ENCODE measurements at places on chromosomes 2 and 18. TPM values are rescaled to one million over a fixed set of nuclear protein-coding genes. Genes with fewer than 3 reads are reported as not detected.

Gene SALL3
- 0.33 TPM for total RNA-seq

DNA sequence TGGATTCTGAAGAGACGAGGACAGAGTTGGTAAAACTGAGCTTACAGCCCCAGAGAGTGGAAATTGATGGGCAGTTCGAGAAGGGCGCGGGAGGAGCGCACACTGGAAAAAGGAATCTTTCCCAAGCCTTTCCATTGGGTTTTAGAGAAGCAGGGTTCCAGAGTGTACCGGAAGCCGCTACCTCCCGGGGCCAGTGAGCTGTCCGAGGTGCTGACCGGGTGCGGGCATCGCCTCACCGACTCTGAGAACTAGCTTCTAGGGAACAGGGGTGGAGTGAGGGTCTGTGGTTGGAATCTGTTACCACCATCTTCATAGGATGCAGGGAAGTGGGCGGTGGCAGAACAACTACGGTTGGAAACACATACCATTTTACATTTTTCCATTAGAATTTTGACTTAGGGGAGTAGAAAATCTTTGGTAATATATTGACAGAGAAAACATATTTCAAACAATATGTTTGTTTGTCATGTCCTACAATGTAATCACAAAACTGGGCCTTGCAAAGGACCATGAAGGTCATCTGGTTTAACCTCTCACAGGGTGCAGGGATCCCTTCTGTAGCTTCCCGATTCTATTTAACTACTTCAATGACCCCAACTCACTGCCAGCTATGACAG lies 724 bp downstream of the NMS start:
- H3K27me3 ChIP-seq, result no peaks in the 10 kb centered on the region
- no peak overlapping the region for H3K4me3 ChIP-seq
- no peak for DNase-seq

GRCh38 chr2:40592218-40592617 lies 140.3 kb upstream of the SLC8A1 start:
- H3K4me1 ChIP-seq, result no peaks in the 10 kb centered on the region
- H3K4me3 ChIP-seq, result no peak overlapping the region
- no peaks in the 10 kb centered on the region for H3K36me3 ChIP-seq
- no peak for DNase-seq
- H3K27ac ChIP-seq, result no peak overlapping the region

GRCh38 chr2:239137165-239137897 lies 263.5 kb downstream of the HDAC4 start:
- no peak overlapping the region for H3K4me3 ChIP-seq
- H3K4me1 ChIP-seq, result no peaks in the 10 kb centered on the region
- H3K27me3 ChIP-seq, result no peaks in the 10 kb centered on the region
- no peak for DNase-seq
- peaks cover 96% of the 10 kb centered on the region for H3K36me3 ChIP-seq
- H3K27ac ChIP-seq, result no peak overlapping the region

All from CD4-positive, alpha-beta T cell (primary cell).